ENCODE measurements at places on chromosomes 16 and 17.

- DNase-seq: no peak
These were observed 520.5 kb downstream of the CDH13 start for GRCh38 chr16:83147244-83147643.

DNA sequence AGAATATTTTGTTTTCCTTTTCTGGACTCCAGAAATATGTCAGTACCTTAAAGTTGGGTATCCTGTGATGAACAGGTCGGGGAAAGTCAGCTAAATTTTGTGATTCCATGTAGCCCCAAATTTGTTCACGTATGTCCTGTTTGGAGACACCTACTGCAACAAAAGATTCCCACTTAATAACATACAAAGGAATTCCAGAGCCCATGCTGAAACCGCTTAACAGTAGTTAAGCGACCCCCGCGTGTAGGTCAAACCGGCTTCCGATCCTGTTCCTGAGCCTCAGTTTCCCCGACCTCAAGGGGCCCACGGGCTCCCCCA lies 477 bp downstream of the MTHFSD start:
- no peak for DNase-seq

DNA sequence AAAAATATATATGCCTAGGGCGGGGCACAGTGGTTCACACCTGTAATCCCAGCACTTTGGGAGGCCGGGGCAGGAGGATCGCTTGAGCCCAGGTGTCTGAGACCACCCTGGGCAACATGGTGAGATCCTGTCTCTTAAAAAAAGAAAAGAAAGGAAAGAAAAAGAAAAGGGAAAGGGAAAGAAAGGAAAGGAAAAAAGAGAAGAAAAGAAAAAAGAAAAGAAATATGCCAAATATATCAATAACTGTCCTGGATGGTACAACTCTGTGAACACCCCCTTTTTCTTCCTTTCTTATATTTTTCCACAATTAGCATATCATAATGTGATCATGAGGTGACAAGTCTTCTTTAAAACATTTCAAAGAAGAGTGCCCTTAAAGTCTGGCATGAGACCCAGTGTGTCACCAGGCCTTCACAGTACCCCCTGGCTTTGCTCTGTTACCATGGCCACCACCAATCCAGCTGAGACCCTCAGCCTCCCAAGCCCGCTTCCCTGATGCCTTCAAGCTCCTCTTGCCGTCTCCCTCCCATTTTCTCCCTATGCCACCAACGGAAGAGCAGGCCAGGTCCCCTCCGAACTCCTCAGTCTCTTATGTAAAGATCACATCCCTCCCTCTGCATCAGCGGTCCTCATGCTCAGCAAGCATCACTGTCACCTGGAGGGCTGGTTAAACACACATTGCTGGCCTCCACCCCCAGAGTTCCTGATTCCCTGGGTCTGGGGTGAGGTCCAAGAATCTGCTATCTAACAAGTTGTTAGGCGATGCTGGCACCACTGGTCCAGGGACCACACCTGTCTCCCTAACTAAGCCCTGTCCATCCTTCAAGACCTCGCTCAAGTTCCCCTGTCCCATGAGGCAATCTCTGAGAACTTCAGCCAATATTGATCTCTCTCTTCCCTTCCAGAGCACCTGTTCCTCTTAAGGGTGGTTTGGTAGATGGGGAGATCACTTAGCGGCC lies 44.5 kb downstream of the CUEDC1 start:
- DNase-seq: no peak

DNA sequence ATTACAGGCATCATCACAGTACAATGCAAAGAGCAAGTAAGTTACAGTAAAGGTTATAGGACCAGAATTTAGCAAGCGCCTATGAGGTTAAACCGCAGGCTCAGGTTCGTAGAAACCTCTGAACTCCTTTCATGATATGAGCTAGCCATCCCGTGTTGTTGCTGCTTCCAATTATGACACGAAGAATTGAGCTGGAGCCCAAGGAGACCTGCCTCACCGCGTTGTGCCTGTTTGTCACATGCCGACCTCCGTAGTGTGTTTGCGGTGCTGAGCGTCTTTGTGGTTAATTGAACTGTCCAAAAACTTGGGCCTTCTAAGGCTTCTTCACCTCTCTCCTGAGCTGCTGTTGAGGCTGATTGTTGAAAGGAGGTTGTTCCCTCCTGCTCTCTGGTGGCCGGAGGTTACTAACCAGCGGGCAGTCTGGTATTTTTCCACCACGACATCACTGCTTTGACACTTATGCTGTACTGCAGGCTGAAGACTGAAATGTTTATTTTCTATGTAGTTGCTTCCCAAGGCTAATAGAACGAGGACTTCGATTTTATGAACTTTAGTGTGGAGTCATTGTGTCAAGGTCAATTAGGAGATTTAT lies 67.5 kb downstream of the SEC14L1 start:
- DNase-seq: no peak

DNA sequence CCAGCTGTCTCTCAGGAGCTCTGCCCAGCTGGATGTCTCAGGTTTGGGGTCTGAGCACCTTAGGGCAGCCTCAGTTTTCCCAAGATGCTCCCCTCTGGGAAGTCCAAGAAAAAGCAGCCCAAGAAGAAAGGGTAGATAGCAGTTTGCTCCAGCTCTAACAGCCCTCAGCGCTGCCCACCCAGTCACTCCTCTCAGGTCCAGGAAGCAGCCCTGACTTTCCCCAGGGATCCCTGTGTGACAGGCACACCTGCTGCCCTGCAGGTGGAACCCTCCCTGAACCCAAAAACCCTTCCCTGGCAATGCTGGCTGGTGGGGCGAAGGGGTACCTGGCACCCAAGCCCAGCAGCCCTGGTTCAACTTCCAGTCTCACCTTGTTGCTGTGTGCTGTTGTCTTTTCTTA lies 48.1 kb downstream of the BEAN1 start:
- no peak for DNase-seq

- no peak for DNase-seq
These were observed 15.7 kb downstream of the ALDH3A2 start for GRCh38 chr17:19664136-19664820.

- DNase-seq: no peak
These were observed 157.9 kb downstream of the WWOX start for GRCh38 chr16:78257376-78257728.

GRCh38 chr17:49381033-49381432 lies 19.0 kb upstream of the ZNF652 start:
- DNase-seq: no peak
